ENCODE measurements at places on chromosomes 5 and 9.

GRCh38 chr9:78189461-78189860 lies 46.4 kb upstream of the CEP78 start:
- no peak for DNase-seq

- DNase-seq = no peak
Observed at GRCh38 chr5:157020511-157021222, 38.2 kb downstream of the HAVCR1 start.

GRCh38 chr5:143124593-143124992 lies 278.9 kb downstream of the NR3C1 start:
- no peak for DNase-seq

DNA sequence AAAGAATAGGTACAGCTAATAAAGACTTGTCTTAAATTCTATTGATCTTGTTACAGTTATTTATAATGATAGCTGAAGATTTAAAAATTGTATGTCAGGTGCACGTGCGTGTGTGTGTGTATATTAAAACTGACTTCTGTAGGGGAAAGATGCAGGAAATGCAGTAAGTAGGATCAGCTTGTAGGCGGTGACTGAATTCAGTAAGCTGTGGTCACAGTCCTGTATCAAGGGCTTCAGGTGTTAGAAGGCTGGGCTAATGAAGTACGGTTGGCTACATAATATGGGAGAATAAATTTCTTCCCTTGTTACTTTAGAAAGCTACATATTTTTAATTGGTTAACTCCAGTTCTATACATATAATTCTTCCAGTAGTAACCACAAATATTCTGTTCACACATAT lies 54.2 kb downstream of the LNPEP start:
- DNase-seq = no peak

GRCh38 chr5:107463731-107464130 lies 207.0 kb downstream of the EFNA5 start:
- no peak for DNase-seq

- peak; percentile 36 for DNase-seq
Observed at GRCh38 chr9:134641173-134641989, at the start of gene COL5A1. Gene COL5A1, plus strand, starts transcription at chr9:134641803. Its CDS starts 385 bp downstream, at chr9:134642188.

DNA sequence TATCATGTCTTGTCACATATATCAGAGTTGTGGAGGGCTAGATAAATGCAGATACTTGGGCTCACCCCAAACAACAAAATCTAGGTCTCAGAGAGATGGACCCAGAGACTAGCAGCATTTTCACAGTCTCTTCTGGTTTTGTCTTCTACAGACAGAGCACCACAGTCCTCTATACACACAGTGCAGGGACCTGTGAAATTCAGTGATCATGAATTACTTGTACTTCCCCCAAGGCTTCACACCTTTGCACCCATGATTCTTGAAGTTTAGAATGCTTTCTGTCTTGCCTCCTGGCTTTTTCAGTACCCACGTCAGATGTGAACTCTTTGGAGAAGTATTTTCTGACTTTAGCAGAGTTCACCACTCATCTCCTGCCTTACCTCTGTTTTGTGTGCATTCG lies 371.5 kb upstream of the PRR16 start:
- DNase-seq = no peak

- DNase-seq = no peak
Observed at GRCh38 chr9:27124151-27124550, 15.1 kb downstream of the TEK start.

- no peak for DNase-seq
Observed at GRCh38 chr5:120413686-120414085, 50.4 kb upstream of the PRR16 start.

DNA sequence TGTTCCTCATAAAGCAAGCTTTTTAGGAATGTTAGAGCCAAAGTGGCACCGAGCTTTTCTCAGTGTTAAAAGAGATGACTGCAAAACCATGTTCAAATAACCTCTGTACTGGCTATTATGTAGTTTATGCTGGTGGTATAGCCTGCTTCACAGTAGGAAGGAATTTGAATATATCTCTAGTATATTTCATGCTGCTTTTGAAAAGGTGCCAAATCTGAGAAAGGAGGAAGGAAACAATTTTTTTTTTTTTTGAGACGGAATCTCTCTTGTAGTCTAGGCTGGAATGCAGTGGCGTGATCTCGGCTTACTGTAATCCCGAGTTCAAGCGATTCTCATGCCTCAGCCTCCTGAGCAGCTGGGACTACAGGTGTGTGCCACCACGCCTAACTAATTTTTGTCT lies 13.5 kb downstream of the CREBRF start:
- DNase-seq = no peak

DNA sequence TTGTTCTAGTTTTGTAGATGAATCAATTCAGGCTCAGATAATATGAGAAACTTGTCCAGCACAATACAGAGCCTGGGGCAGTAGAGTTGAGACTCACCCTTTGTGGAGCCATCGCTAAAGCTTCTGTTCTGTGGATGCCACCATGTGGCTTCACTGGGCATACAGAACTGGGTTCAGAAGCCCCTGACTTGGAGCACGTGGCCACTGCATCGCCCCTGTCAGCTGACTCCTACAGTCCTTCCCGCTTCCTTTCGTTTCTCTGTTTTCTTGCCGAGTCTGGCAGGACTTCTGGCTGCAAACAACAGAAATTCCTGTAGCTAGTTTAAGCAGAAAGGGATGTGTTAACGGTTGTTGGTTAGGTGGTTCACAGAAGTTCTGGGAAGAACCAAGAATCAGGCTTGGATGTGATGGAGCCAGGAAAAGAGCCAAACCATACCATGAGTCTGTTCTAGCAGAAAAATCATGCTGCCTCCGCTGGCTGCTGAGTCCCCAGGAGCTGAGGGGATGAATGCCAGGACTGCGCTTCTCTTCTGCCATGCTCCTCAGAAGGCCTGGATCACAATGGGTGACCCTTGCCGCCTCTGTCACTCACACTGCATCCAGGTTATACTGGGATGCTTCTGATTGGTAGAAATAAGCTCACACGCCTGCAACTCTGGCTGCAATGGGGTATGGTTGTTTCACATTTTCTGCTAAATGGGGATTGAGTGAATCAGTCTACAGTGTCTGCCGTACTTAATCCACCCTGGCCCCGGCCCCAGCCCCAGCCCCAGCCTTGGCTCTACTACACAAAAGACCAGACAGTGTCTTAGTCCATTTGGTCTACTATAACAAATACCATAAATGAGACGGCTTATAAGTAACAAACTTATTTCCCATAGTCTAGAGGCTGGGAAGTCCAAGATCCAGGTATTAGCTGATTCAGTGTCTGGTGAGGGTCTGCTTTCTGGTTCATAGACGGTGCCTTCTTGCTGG lies 262.5 kb downstream of the GOLPH3 start:
- no peak for DNase-seq

- DNase-seq = no peak
Observed at GRCh38 chr9:95305770-95306492, 11.6 kb downstream of the FANCC start.

- no peak for DNase-seq
Observed at GRCh38 chr5:164504141-164504772, 998.8 kb downstream of the MAT2B start.

DNA sequence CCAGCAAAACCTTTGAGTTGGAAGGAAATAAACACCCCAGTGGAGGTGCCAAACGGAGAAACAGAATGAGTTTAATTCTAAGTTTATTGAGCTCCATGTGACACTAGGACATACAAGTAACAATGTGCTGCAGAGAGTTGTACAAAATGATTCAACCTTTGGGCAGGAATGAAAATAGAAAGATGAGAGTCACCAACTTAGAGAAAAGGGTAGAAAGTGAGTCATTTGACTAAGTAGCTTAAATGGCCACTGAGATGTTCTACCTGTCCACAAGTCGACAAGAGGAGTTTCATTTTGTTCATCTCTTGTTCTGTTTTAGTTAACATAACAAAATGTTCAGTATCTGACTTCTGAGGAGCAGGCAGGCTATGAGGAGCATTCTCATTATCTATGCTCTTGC lies 284.7 kb downstream of the NR2F1-AS1 start:
- DNase-seq = no peak

- DNase-seq = no peak
Observed at GRCh38 chr5:136108766-136109165, 23.9 kb upstream of the SMAD5 start.

- no peak for DNase-seq
Observed at GRCh38 chr5:108818613-108819272, 71.0 kb downstream of the FER start.

DNA sequence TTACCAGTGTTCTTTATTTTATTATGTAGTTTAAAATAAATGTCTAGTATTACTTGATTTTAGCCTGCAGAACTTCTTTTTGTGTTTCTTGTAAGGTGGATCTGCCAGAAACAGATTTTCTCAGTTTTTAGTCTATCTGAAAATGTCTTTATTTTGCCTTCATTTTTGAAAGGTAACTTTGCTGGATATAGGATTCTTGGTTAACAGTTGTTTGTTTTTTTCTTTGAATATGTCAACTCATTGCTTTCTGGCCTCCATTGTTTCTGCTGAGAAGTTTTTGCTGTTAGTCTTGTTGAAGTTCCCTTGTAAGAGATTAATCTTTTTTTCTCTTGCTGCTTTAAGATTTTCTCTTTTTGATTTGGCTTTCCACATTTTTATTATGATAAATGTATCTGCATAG lies 75.5 kb downstream of the MTREX start:
- DNase-seq = no peak

- DNase-seq = no peak
Observed at GRCh38 chr5:6703806-6704205, 9.4 kb upstream of the TENT4A start.

DNA sequence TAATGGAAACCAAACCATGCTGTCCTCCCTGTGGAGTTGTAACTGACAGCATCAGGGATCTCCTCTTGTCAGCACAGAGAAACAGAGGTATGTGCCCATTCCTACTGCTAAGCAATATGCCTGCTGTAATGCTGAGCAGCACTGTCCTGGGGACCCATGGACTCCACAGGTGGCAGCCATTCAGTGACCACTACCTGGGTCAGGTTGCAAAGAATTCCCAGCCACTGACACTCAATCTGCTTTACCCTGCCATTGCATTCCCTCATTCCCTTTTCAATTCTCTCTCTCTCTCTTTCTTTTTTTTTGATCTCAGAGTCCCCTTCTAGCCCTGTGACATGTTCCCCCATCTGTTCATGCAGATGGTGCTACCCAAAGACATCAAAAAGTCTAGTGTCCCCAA lies 104.1 kb downstream of the GABRB2 start:
- DNase-seq = no peak

DNA sequence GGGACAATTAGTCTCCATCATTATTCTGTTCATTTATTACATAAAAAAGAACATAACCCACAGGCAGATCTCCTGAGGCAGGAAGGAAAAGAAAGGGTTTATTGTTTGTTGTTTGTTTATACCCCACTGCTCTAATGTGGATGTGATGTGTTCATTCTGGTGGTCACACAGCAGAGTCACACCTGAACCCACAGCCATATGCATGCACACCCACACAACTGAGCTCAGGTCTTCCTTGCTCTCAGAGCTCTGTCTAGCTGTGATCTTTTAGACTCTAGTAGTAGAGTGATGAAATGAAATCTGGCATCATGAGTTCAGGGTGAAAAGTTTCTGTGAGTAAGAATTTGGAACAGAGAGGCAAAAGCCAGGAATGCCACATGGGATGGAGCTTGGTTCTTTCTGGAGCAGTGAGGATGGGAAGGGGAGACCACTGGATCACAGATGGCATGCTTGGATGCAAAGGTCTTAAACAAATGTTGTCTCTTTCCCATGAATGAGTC lies 227.0 kb downstream of the PAPPA start:
- no peak for DNase-seq

DNA sequence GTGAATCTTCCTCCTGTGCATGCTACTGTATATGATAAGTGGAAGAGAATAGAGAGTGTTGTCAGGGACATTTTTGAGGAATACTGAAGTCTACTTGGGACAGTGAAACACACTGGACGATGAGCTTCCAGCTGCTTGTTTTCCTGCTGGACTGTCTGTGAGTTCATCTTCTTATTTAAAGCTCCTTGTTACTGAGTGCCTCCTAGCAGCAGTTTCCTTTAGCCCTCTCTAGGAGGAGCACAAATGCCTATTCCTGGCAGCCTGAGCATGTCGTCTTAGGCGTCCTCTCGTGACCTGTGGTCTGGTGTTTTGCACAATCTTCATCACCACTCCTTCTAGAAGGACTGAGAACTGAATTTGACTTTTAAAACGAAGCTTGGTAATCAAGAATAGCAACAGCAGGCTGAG lies 43.8 kb downstream of the ANKRD33B start:
- no peak for DNase-seq

GRCh38 chr5:76960004-76960625 lies 7.3 kb downstream of the CRHBP start:
- peak; percentile 31 for DNase-seq

GRCh38 chr5:43523662-43524072 lies 8.7 kb upstream of the C5orf34 start:
- no peak for DNase-seq

GRCh38 chr5:127572930-127573329 lies 55.5 kb downstream of the PRRC1 start:
- no peak for DNase-seq

DNA sequence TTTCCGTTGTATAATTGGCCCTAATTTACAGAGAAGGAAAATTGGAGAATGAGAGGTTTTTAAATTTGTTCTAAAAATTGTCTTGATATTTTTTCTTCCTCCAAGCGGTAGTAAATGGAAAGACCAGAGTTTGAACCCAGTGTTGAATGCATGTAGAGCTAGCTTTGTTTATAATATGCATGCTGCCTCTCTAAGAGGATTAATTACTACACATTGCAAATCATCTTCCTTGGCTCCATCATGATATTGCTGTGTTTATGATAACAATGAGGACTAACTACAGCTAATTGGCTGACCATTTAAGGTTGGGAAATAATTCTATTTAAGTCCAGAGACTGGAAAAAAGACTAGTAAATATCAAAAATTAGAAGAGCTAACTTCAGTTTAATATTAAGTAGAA lies 338.5 kb downstream of the PLK2 start:
- DNase-seq = no peak

DNA sequence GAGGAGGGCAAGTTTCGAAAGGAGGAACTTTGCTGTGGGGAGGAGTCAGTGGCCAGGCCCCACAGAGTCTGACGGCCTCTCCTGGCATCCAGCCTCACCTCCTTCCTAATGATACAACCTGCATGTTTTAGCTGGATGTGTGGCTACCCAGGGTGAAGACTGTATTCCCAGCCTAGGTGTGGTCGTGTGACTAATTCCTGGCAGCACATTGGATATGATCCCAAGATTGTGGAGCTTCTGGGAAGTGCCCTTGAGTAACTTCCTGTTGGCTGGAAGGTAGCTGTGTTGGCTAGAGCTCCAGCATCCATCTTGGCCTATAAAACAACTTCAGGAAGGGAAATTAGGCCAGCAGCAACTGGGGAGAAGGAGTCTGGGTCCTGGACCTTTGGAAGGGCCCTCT lies 19.0 kb upstream of the LPCAT1 start:
- DNase-seq = peak; percentile 8

- DNase-seq = no peak
Observed at GRCh38 chr5:10420932-10421331, 20.7 kb upstream of the ROPN1L start.

GRCh38 chr9:71854811-71855210 lies 56.2 kb downstream of the ABHD17B start:
- DNase-seq = no peak

GRCh38 chr5:84605241-84605640 lies 220.6 kb upstream of the EDIL3 start:
- DNase-seq = no peak

DNA sequence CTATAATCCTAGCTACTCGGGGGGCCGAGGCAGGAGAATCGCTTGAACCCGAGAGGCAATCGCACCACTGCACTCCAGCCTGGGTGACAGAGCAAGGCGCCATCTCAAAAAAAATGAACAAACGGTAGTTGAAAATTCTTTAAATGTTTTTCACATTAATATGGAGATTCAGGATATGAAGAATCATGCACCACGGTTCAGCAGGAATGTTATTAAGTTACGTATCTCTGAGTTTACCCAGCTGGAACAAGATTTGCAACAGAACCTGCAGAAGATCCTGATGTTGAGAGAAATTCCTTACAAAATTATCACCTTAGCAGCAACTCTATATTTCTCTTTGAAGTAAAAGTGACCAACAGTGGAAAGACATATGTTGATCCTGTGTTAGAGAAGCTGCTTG lies 10.0 kb downstream of the PCDHGA12 start:
- no peak for DNase-seq

All from activated naive CD8-positive, alpha-beta T cell treated with anti-CD3 and anti-CD28 coated beads, Interleukin-2, amount 10 ng/mL, durations not matched to agents 7 days and 5 days (primary cell).